ENCODE measurements at places on chromosomes 12 and 14.

- no peak for DNase-seq
These were observed 353 bp downstream of the BAG5 start for GRCh38 chr14:103562179-103562428.

GRCh38 chr14:103527408-103528145 lies 1.4 kb upstream of the TRMT61A start:
- DNase-seq, result no peak

DNA sequence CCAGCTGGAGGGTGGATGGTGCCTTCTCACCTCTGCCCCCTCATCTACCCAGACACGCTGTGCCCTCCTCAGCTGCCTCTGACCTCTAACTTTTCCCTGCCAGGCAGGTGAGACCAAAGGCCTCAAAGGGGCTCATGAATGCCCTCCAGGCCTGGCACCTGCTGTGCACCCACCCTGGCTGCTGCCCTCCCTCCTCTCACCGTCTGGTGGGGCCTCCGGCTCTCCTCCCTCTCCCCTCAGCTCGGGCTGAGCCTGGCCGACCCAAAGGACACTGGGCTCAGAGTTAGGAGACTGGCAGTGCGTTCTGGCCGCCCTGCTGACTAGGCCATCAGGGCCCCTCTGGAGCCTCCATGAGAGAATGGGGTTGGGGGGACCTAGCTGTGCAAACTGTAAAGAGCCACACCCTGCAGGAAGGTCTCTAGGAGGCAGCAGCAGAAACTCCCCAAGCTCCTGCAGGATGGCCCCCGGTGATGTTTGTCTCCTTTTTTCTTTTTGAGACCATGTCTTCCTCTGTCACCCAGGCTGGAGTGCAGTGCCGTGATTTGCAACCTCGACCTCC lies 40.3 kb upstream of the PPP1R13B start:
- DNase-seq, result no peak

- DNase-seq, result no peak
These were observed 14.8 kb upstream of the NFYB start for GRCh38 chr12:104152685-104153241.

GRCh38 chr14:73746520-73747378 lies 32.6 kb upstream of the PNMA1 start:
- no peak for DNase-seq

DNA sequence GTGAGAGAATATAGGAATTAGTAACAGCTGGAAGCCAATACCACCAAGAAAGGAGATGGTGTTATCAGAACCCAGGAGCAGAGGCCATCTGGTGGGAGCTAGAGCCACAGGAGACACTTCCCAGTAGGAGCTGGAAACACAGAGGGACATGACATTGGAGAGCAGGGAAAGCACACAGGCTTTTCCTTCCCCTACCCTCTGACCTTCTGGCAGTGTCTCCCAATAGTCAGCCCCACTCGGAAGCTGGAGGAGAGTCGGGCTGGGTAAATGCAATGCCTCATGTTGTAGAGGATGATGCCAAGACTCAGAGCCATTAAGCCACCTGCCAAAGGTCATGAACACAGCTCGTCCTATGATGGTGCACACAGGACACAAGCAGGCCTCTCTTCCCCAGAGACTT lies 538.5 kb downstream of the BCL11B start:
- DNase-seq, result no peak

DNA sequence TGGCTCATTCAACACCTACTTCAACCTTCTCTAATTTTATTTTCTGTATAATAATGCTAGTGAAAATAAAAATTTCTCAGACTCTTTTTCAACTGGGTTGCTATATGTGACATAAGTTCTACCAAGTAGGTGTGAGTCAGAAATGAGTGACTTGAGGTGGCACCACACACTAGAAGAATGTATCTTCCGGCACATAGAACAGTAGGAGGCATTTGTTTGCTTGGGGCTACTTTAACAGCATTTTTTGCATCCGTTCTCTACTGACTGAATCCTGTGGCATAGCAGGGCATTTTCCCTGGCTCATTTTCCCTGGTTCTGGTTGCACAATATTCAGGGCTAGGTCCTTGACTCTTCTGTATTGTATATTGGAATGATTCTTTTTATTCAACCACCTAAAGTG lies 194.0 kb upstream of the SLC16A7 start:
- no peak for DNase-seq

DNA sequence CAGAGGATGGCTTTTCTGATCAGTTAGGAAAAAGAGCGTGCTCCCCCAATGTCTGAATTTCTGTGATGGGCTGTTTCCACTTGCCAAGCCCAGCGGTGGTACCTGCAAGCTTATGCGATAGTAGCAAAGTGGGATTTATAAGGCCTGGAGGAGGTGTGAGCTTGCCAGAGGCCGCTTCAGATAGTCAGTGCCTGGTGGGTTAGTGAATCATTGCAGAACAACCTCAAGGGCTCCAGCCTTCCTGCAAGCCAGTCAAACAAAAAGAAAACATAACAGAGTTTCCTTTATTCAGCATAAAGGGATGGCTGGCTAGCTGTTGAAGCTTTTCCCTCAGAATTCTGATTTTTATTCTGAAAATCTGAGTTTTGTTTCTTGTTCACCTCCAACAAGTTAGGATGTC lies 7.6 kb upstream of the BMP4 start:
- DNase-seq, result no peak

GRCh38 chr12:1702713-1703112 lies 11.8 kb downstream of the ADIPOR2 start:
- no peak for DNase-seq

DNA sequence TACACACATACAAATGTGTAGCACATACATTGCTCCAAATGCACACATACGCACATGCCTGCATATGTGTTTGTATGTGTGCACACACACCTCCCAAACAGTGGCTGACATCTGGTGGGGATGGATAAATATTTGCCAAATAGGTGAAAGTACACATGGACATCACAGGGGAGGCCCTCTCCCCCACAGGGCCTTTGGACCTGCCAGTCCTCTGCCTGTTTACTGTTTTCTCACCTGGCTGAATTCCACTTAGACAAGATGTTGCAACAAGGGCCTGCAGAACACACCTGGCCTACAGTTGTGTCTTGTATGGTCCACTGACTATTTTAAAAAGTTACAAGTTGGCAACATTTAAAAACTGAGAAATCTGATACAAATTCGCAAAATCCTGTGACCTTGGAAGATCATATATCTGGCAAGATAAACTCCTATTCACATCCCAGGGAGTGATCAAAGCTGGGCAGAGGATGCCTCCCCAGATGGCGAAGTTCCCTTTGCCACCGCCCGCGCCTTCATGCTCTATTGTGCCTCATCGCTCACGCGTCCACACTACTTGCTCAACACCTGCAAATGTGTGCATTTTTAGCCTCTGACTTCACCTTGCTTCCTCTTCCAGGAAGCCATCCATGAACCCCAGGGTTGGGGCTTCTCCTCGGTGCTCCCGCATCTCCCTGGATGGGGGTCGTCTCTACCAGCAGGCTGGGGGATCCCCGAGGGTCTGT lies 118.4 kb upstream of the FZD10 start:
- no peak for DNase-seq

- no peak for DNase-seq
These were observed 12.1 kb downstream of the NKX2-1 start for GRCh38 chr14:36507847-36508417.

DNA sequence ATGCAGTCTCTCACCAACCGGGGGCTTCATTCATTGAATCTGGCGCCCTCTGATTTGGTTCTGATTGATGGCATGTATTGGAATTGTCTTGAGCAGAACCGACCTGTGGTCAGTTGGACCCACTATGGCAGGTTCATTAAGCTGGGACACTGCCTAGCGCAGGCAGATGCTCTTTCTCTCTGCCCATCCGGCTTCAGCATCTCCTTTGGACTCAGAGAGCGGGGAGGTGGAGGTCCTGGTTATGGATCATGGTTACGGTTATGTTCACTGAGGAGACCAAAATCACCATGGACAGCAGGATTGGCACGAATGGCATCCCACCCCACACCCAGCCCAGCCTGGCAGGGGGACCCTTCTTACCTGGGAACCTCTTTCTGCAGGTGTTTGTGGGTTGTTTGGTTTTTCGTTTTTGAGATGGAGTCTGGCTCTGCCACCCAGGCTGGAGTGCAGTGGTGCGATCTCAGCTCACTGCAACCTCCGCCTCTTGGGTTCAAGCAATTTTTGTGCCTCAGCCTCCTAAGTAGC lies 16.4 kb upstream of the BCL7A start:
- DNase-seq, result no peak

GRCh38 chr14:39988939-39989338 lies 556.7 kb upstream of the FBXO33 start:
- DNase-seq, result no peak

DNA sequence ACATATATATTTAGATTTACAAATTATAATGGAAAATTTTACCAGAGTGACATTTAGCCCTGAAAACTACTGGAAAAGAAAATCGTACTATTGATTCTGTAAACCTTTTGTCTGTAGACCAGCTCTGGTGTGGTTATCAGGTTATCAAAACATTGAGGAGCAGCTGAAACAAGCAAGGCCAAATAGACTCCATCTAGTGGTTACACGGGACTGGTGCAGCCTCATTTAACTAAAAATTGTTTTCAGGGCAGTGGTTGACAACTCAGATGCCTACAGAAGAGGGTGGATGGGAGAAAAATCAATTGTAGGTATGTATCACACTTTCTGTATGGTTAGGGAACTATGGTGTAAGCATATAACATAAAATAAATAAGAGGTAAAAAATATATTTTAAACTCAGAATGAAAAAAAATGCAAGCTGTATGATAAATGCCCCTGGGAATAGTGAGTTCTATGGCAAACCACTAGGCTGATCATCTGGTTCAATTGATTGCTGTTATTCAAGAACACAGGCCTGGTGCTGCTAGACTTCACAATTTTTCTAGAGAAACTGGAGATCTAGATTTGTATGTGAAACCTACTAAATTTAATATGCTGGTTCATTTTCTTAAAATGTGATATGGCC lies 51.2 kb downstream of the ACSS3 start:
- DNase-seq, result peak; percentile 11

DNA sequence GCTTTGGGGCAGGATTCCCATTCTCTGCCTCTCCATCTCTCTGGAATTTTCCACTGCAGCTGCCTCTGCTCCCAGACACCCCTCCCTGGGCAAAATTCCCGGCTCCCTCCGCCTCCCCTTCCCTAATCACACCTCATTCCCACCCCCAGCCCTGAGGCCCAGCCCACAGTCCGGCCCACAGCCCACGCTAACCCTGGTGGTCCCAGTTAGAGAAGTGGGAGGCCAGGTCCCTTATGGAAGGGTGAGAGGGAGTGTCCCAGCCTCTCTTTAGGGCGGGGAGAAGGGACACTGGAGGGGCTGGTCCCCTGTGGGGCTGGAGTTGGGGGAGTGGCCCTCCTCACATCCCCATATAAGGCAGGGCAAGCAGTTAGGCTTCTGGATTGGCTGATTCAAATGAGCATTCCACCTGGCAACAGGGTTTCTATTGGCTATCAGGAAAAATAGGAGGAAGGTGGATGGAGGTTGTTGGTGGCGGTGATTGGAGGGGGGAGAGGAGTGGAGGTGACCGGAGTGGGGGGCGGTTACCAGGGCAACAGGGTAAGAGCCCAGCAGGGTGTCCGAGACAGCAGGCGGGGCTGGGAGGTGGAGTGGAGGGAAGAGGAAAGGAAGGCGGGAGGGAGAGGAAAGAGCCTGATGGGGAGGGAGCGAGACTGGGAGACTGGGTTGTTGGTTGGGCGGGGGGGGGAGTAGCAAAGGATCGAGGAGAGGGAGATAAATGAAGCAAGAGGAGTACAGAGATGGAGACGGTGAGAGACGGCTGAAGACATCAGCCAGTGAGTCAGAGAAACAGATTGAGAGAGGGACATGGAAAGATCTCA lies 1.9 kb upstream of the PTMS start:
- peak; percentile 97 for DNase-seq

DNA sequence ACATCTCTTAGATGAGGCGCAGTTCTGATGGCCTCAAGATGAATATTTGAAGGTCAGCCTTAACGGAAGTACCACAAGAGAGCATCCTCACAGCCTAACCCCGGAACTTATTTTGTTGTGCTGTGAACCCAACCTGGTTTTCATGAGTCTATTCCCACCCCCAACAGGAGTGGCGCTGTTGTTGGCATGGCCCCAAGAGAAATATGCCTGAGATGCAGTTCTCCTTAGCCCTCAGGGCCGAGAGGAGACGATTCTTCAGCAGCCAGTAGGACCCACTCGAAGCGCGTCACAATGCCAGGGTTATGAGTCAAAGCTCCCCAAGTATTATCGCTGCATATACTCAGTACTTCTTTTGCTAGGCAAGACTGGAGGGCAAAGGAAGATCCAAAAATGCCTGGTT lies 24.5 kb upstream of the BCL11B start:
- no peak for DNase-seq

- no peak for DNase-seq
These were observed 315 bp downstream of the ABCD2 start for GRCh38 chr12:39619316-39619659.

GRCh38 chr14:50116181-50116956 lies at the start of gene VCPKMT:
Gene VCPKMT, minus strand, starts transcription at chr14:50116572. Its CDS starts 20 bp downstream, at chr14:50116552.
- DNase-seq, result peak; percentile 68

- no peak for DNase-seq
These were observed 1.8 kb downstream of the ARID2 start for GRCh38 chr12:45731190-45731775.

- DNase-seq, result no peak
These were observed 2.9 kb upstream of the NAB2 start for GRCh38 chr12:57085999-57086492.

DNA sequence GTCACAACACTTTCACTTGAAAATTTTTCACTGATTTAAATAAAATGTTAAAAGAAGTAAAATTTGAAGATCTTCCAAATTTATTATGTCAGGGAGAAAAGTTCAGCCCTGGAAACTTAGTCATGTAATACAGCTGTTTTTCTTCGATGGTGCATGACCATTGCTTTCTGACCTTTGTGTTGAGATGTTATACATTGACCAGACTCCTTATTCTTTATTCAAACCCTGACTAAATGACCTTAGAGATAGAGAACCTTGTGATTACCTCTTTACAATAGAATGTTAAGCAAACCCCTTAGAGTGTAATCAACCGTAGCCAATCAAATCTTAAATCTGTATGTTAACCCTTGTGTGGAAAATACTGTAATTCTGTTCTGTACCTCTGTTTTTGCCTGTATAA lies 34.5 kb downstream of the PLCZ1 start:
- DNase-seq, result no peak

DNA sequence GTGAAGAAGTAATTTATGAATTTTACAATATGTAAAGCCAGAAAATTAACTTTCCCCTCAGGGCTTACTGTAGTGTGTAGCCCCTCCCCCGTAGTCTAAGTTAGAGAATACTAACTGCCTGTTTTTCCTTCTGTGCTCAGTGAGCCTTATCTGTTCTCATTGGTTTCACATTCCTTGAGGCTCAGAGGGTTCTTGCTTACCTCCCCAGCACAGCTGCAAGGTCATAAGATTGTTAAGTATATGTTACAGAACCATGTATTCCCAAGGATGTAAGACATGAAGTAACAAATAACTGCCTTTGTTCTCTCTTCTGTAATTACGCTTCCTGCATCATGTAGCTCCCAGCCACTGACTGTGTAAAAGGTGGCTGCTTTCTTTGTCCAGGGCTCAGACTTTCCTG lies 1351.1 kb downstream of the TMEM121 start:
- no peak for DNase-seq

GRCh38 chr12:26399381-26399780 lies 204.0 kb downstream of the SSPN start:
- no peak for DNase-seq
